A549 (cell line): ENCODE measurements at places on chromosomes 6 and 20. TPM values are rescaled to one million over a fixed set of nuclear protein-coding genes. Genes with fewer than 3 reads are reported as not detected.

Gene ULBP2
- polyA plus RNA-seq, result 4.2 to 5.0 TPM (median 4.5 TPM) in 3 replicates

Gene DNAH8
- polyA plus RNA-seq, result not detected in 3 replicates

Gene FILIP1
- polyA plus RNA-seq, result 1.7 to 2.3 TPM (median 1.9 TPM) in 3 replicates

Gene GPLD1
- polyA plus RNA-seq, result 1.2 to 1.6 TPM (median 1.3 TPM) in 3 replicates

Gene BCKDHB
- polyA plus RNA-seq, result 6.4 to 7.7 TPM (median 7.4 TPM) in 3 replicates

Gene TGM3
- polyA plus RNA-seq, result 0.03 TPM in 1 of 3 replicates, not detected in the others

Gene MUCL3
- polyA plus RNA-seq, result 0.03 to 0.08 TPM (median 0.04 TPM) in 3 replicates

Gene EEF1A2
- 128 to 141 TPM (median 129 TPM) in 3 replicates for polyA plus RNA-seq

Gene LAMA2
- polyA plus RNA-seq, result 0.21 to 0.58 TPM (median 0.37 TPM) in 3 replicates

Gene ERMARD
- polyA plus RNA-seq, result 7.7 to 9.2 TPM (median 8.5 TPM) in 3 replicates

Gene GJA10
- not detected in 3 replicates for polyA plus RNA-seq

Gene SLC17A3
- 3.8 to 5.3 TPM (median 4.4 TPM) in 3 replicates for polyA plus RNA-seq

Gene CYP39A1
- polyA plus RNA-seq, result 0.07 to 0.26 TPM (median 0.22 TPM) in 3 replicates

GRCh38 chr6:31958412-31958740 is 395 bp downstream of the NELFE start:
- no peak for DNase-seq

GRCh38 chr6:124676033-124676432 is 286.2 kb upstream of the RNF217 start:
- no peak for DNase-seq

- no peak for DNase-seq
Observed at GRCh38 chr6:10401632-10402223, 13.1 kb downstream of the TFAP2A start.

- no peak for DNase-seq
Observed at GRCh38 chr6:123635567-123635966, 1.2 kb downstream of the TRDN start.

DNA sequence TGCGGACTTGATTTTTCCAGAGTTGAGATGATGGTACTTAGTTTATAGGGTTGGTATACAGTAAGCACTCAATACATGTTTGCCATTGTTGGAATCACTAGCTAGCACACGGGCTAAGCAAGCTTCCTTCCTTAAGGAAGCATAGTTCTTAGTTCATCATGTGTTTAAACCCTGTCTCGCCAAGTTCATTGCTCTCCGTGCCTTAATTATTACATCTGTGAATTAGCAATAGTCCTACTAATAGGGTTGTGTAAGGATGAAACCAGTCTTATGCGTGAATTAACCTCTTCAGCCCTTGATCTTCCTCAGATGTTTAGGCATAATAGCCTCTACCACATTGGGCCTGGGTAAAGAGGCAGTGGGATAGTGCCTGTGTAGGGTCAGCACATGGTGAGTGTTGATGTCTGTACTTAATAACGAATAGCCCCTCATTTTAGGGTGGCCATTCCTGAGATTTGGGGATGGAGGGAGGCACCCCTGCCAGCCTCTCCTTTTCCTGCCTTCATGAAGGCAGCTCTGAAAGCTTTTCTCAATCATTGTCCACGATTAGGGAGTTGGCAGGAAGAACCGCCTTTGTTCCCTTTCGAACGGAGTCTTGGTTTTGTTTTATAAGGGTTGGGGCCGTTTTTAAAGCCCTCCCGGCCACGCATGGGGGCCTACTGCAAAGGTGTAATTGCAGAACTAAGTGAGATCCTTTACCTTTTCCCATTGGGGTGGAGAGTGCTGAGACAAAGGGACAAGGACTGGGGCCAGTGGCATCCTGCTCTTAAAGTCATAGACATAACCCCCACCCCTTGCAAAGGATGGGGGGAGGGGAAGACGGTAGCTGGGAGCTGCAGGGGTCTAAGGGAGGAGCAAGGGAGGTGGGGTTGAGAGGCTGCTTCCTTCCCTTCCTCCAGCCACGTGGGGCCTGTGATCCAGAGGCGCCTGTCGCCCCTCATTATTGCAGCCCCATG is 2.1 kb downstream of the DNMT3B start:
- no peak for DNase-seq

DNA sequence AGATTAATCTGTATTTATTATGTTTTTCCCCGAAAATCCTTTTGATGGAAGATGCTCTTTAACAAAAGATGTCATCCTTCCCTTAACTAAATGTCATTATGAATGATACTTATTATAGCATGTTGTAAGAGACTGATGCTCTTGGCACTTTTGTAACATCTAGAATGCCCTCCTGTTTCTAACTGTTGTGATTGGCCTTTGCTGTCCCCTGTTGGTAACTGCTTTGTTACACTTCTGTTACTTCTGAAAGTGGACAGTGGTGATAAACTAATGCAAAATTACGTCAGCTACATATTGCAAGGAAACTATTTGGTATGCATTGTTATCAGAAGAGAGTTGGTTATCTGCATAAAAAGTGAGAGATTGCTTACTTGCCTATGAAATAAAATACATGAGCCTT is 5.8 kb downstream of the TTK start:
- no peak for DNase-seq

GRCh38 chr6:4378319-4378996 is 243.1 kb upstream of the ECI2 start:
- DNase-seq, result no peak

GRCh38 chr6:3928111-3928510 is 78.9 kb downstream of the FAM50B start:
- no peak for DNase-seq

DNA sequence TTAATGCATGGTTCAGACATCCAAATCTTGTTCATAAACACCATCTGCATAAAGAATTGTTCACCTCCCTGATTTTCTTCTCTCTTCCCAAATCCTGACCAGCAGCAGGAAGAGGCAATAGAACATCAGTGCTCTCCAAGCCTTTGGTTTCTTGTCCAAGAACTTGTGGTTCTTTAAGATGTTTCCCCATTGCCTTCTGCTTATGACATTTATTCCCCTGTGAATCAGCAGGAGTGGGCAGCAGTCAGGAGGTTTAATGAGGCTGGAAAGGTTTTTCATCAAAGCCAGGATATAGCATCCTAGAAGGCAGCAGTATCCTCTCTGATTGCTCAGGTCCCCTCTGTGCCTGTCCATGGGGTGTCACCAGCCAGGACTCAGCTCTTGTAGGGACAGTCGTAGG is 5.3 kb downstream of the HDDC2 start:
- DNase-seq, result no peak

DNA sequence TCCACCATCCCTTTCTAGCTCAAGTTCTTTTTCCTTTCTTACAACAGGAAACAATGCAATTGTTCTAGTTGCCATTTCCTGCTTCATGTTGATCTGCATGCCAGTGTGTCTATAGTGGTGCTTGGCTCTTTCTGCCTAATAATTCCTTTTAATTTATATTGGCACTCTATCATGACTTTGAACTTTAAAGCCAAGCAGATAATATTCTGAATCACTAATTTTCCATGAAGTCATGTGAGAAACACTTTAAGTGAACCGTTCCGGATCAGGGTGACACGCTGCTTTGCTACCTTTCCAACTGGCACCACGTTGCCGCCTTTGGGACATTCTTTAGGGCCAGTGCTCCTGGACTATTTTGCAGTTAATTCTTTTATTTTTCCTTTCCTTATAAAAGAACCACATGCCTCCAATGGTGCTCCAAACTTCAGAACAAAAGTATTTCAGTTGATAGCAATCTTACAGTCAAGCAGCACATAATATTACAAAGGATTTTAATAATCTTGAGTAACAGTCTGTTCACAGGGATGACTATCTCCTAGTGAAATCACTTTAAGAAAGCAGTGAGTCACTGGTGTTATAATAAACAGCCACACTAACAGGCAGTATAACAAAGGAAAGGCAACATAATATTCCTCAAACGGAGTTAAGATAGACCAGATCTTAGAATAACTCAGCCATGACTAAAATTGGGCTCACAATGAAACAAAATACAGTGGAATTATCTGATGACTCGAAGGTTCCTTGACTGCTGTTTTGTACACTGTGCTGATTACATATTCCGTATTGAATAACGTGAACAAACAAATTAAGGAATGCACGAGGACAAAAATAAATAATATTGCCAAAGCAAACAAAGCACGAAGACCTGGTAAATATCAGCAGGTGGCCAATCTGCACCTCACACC is 19.0 kb upstream of the BLOC1S5 start:
- DNase-seq, result peak; percentile 21

DNA sequence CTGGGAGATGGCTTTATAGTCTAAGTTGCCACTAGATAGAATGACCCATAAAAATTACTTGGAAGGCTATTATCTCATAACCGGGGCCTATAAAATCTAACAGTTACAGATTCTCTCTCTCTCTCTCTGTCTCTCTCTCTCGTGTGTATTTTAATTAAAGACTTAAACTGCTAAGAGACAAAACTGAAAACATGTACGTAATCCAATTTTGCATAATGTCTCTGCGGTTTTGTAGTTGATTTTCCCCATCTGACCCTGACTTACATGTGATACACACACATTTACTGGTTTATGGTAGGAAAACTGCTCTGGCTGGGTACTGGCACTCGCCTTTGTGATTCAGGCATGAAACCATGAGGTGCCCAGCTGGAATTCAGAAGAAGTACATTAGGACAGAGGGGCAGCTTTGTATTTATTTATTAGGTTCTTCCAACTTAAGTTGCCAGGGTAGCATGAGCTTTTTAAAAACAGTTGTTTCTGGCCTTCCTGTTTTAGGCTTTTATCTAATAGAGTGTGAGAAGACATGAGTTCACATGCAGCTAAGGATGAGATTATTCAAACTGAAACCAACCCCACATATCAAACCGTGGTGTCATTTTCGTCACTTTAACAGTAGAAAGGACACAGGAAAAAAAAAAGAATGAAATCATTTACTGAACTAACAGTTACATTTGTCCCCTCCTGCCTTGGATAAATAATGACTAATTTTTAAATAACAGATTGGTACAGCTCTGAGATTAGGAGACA is 182.5 kb downstream of the GMPR start:
- no peak for DNase-seq
